Activated CD4-positive, alpha-beta T cell treated with anti-CD3 and anti-CD28 coated beads for 48 hours (primary cell): ENCODE measurements at places on chromosomes 13 and 19.
A peak's percentile ranks its signal among the peaks of the same experiment; 100 is the strongest.

DNA sequence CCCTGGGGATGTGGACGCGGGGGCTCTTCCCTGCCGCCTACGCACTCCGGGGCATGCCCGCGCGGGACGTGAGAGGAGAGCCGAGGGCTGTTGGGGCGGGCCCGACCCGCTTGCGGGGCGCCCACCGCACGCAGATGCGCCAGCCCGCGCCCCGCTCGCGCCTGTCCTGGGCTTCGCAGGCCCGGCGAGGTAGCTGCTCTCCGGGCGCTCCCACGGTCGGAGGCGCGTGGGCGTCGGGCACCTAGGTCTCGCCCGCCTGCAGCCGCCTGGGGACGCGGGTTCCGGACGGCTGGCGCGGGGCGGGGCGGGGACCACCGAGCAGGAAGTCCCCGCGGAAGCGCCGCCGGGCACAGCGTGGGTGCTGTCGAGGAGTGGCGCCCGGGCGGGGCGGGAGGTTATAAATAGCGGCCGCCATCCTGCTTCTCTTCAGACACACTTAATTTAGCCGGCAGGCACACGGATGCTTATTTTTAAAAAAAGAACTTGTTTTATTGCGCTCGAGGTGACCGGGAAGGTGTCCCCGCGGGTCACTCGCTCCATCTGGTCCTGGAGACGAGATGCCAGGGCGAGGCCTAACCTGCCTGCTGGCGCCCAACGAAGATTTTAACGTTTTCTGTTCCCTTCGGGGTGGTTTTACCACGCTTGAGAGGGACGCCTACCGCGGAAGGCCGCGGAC is 561 bp upstream of the GJA3 start:
- DNase-seq, result peak; percentile 61

DNA sequence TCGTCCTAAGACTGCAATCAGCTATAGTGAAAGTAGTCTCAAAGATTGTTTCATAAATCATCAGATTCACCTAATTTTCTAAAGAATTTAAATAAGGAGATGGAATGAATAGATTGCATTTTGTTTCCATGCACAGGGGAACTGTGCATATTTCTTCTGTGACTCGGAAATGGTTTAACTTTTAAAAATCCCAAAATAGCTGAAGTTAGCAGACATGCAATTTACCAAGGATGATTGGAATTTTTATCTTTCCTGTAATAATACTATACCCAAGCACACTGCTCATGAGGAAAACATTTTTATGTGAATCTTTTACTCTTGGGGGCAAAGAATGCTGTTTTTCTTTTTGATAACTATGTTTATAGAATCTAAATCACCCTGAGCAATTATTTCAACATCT is 15.0 kb upstream of the LMO7 start:
- DNase-seq, result no peak

DNA sequence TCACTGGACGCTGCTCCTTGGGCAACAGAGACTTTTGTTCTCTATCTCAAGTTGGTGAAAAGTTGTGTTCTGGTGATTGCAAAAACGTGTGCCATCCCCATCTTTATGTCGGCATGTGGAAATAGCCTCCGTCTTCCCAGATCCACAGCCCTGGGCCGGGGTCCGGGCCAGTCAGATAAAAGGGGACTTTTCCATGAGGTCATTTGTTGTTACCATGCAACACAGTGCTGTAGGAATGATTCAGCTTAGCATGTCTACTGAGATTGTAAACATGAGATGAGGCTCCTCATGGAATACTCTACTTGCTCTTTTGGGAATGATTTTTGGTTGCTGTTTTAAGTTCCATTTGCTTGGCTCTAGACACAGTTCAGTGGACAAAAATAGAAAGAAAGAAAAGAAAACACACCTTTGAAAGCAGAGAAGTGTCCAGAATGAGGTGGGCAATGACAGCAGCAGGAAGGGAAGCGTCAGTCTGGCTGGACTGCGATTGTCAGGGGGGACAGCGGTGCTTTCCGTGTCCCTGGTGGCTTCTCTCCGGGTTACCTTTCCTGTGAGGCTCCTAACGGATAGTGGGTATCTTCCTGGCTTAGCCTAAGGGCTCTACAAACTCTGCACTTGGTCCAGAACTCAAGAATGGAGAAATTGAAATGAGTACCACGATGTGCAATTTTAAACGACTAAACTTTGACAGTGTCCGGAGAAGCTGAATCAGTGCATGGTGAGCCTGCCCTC is 91.6 kb downstream of the TEX29 start:
- no peak for DNase-seq

DNA sequence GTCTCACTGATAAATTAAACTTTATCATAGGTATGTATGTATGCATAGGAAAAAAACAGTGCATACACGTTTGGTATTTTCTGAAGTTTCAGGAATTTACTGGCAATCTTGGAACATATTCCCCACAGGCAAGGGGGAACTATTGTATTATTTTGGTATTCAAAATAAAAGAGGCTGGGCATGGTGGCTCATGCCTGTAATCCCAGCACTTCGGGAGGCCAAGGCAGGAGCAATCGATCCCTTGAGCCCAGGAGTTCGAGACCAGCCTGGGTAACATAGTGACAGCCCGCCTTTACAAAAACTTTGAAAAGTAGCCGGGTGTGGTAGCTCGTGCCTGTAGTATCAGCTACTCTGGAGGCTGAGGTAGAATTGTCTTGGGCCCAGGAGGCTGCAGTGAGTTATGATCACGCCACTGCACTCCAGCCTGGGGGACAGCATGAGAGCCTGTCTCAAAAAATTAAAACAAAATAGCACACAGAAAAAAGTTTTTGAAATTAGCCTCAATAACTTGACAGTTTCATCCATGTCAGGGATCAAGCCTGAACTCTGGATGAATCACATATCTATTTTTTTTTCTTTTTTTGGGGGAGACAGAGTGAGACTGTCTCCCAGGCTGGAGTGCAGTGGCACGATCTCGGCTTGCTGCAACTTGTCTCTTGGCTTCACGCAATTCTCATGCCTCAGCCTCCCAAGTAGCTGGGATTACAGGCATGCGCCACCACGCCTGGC is 29.1 kb upstream of the HOMER3 start:
- no peak for DNase-seq

GRCh38 chr19:11018179-11018578 is 57.3 kb downstream of the SMARCA4 start:
- DNase-seq, result no peak

GRCh38 chr19:42563352-42564210 is 31.1 kb downstream of the CEACAM8 start:
- DNase-seq, result peak; percentile 44

GRCh38 chr13:46206143-46206542 is 5.6 kb upstream of the LRRC63 start:
- DNase-seq, result no peak

- no peak for DNase-seq
Observed at GRCh38 chr13:20195801-20196200, 3.1 kb upstream of the GJB2 start.

DNA sequence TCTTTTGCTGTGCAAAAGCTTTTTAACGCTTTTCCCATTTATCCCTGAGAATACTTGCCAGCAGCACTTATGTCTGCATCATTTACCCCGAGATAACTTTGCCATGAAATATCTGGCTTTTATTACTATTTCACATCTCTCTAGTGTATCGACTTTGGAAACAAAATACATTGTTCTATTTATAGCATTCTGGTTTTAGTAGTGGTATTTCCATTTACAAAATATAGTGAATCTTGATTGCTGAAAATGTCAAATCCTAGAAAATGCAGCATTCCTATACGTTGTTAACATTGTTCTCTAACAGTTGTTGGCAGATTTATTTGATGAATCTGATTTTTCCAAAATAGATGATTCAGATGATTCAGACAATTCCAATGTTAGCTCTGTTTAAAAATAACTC is 189.3 kb upstream of the SPRY2 start:
- no peak for DNase-seq

DNA sequence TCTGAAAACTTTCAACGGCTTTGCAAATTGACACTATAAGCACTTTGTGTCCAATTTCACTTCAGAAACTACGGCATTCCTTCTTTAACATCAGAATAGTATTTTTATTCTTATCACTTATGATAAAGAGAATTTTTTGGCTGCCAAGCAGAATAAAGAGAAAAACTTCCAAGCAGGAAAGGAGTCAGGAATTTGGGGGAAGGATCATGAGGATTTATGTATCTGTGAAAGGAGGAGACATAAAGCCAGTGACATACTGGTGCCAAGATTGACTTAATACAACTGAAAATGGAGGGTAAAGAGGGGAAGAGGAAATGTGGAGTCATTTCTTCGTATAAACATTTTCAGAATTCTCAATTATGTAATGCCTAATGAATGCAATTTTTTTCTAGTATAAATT is 94.7 kb downstream of the RBM26 start:
- no peak for DNase-seq

DNA sequence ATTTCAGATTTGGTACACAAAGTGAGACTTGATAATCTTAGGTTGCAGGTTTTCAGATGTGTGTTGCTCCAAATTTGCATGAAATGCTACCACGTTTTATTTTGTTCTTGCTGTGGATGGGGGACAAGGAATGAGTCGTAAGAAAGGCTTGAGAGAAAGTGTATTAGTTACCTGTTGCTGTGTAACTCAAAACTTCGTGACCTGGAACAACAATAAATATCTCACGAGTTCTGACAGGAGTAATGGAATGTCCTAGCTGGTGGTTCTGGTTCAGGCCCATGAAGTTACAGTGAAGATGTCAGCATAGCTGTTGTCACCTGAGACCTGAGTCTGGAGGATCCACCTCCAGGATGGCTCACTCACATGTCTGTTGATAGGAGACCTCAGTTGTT is 1.2 kb downstream of the ZNF8 start:
- DNase-seq, result no peak

- no peak for DNase-seq
Observed at GRCh38 chr19:47682939-47683338, 30.3 kb upstream of the EHD2 start.

GRCh38 chr19:57052081-57052480 is 67.7 kb upstream of the USP29 start:
- no peak for DNase-seq
